ENCODE measurements at places on chromosomes 3 and 15. TPM values are rescaled to one million over a fixed set of nuclear protein-coding genes. Genes with fewer than 3 reads are reported as not detected.

Gene CASR
- total RNA-seq = not detected

Gene OCA2
- 0.12 TPM for total RNA-seq

Gene STX19
- not detected for total RNA-seq

Gene GOLGA8G
- not detected for total RNA-seq

Gene NPAP1
- total RNA-seq = not detected

Gene RTP1
- total RNA-seq = not detected

Gene CADPS
- not detected for total RNA-seq

Gene C3orf52
- total RNA-seq = 14.7 TPM

Gene EXD1
- total RNA-seq = not detected

Gene TM4SF18
- total RNA-seq = 40.4 TPM

Gene CMTM8
- total RNA-seq = 10.5 TPM

Gene IGSF11
- total RNA-seq = 5.6 TPM

Gene SMAD6
- total RNA-seq = 23.1 TPM

Gene SLCO2A1
- total RNA-seq = 0.02 TPM

Gene HTR3E
- not detected for total RNA-seq

Gene SERPINI2
- not detected for total RNA-seq

Gene CDHR4
- 0.44 TPM for total RNA-seq

Gene PLOD2
- 98.2 TPM for total RNA-seq

Gene NGLY1
- total RNA-seq = 17.4 TPM

Gene HGD
- 14.2 TPM for total RNA-seq

Gene CCR9
- total RNA-seq = not detected

Gene LRRC57
- 12.6 TPM for total RNA-seq

Gene CIB2
- total RNA-seq = 29.6 TPM

Gene ACAA1
- 38.5 TPM for total RNA-seq

Gene IL5RA
- total RNA-seq = not detected

Gene GRAMD2A
- total RNA-seq = not detected

Gene CAPN3
- 0.32 TPM for total RNA-seq

Data from A549 treated with CORT108297 at 1 μM for 4 hours (cell line).